Eye (tissue), 1 donor: ENCODE measurements at places on chromosomes 7 and 10.
A peak's percentile ranks its signal among the peaks of the same experiment; 100 is the strongest.

DNA sequence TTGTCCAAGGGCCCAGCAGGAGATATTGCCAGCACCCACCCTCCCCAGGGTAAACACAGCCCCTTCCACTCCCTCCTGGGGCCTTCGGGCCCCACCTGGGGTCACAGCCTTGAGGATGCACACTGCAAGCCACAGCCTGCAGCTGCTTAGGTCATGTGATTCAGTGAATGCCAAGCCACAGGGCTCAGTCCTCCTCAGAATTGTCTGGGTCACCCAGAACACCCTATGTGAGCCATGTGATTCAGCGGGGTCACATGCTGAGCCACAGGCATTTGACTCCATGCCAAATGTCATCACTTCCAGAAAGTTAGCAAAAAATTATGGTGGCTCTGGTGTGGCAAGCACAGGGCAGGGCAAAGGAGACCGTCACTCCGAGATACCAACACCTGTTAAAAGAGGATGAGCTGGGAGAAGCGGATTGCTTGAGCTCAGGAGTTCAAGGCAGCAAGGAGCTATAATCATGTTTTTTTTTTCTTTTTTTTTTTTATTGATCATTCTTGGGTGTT, 17.2 kb upstream of the PSAP start:
- DNase-seq = no peak

DNA sequence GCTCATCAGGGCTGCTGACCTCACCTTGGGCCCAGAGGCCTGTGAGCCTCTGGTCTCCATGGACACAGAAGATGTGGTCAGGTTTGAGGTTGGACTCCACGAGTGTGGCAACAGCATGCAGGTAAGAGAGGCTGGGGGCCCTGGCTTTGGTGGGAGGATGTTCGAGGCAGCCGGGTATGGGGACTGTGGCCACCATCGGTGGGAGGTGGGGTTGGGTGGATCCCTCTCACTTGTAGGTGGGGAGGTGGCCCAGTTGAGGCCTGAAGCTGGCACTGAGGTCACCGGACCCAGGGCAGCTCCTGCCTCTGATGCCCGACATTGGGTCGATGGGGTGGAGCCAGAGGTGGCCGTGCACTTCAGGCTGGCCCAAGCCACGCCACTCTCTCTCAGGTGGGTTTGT, 406 bp downstream of the ZP3 start:
- DNase-seq = no peak

GRCh38 chr10:15120523-15120922, 23.4 kb downstream of the RPP38 start:
- no peak for DNase-seq

- no peak for DNase-seq
Measured at GRCh38 chr10:9579110-9579705, 1438.5 kb upstream of the CELF2 start.

GRCh38 chr10:30062090-30062489, 2.7 kb upstream of the JCAD start:
- no peak for DNase-seq

GRCh38 chr7:153399554-153399940, 640.0 kb downstream of the ACTR3B start:
- peak; percentile 72 for DNase-seq

GRCh38 chr10:88113657-88114272, 250.3 kb downstream of the PTEN start:
- no peak for DNase-seq

DNA sequence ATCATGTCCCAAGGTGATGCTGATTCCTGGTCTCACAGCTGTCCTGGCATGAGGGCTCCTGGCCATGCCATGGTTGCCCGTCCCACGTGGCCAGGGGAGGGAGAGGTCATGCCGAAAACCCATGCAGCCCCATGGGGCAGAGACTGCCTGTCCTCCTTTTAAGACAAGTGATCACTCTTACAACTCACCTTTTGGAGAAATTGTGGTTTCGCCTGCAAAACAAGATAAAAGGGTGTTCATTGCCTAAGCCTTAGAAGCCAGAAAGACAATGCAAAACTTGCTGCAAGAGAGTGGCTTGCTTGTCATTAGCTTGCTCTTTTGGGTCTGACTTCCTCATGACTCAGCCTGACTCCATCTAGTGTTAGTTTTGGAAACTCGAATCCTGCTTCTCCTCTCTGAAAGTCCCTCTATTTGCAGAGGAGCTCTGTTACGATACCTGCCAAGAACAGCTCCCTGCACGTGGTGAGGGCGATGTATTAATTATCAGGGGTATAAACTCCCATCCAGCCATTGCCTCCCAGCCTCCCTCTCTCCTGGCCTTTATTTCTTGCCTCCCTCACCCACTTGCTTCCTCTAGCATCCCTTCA, 26.7 kb downstream of the TMEM273 start:
- DNase-seq = peak; percentile 41

DNA sequence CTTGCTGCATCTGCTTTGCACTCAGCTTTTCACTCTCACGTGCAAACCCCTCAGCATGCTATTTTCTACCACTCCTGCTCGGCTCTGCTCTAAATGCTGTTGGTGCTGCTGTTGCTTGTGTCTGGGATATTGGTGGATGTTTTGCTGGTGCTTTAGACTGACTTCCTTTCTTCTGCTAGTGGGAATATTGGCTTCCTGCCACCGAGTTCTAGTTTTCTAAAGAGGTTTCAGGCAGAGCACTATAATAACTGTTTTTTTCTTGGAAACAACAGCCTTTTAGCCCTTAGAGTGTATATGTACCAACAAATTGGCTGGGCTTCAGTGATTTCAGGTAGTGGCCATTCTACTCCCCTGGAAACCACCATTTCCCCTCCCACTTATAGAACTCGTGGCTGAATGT, 27.8 kb downstream of the TMEM236 start:
- no peak for DNase-seq

DNA sequence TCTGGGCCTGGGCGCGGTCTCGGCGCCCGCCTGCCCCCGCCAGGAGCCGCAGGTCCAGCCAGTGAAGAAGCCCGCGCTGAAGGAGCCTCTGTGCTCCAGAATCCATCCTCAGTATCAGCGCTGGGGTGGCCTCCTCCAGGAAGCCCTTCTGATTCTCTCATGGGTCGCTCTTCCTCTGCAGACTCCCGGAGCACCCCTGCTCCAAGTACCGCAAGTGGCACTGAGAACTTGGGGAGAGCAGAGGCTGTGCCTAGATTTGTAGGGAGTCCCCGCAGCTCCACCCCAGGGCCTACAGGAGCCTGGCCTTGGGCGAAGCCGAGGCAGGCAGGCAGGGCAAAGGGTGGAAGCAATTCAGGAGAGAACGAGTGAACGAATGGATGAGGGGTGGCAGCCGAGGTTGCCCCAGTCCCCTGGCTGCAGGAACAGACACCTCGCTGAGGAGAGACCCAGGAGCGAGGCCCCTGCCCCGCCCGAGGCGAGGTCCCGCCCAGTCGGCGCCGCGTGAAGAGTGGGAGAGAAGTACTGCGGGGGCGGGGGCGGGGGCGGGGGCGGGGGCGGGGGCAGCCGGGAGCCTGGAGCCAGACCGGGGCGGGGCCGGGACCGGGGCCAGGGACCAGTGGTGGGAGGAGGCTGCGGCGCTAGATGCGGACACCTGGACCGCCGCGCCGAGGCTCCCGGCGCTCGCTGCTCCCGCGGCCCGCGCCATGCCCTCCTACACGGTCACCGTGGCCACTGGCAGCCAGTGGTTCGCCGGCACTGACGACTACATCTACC, at the start of gene ALOX5:
ALOX5 (plus strand) TSS at position 641 of the 774 bp plus-strand sequence; CDS start at position 705, 64 bp downstream.
- DNase-seq = peak; percentile 51

GRCh38 chr10:44902941-44903545, 8.1 kb upstream of the TMEM72 start:
- peak; percentile 88 for DNase-seq

DNA sequence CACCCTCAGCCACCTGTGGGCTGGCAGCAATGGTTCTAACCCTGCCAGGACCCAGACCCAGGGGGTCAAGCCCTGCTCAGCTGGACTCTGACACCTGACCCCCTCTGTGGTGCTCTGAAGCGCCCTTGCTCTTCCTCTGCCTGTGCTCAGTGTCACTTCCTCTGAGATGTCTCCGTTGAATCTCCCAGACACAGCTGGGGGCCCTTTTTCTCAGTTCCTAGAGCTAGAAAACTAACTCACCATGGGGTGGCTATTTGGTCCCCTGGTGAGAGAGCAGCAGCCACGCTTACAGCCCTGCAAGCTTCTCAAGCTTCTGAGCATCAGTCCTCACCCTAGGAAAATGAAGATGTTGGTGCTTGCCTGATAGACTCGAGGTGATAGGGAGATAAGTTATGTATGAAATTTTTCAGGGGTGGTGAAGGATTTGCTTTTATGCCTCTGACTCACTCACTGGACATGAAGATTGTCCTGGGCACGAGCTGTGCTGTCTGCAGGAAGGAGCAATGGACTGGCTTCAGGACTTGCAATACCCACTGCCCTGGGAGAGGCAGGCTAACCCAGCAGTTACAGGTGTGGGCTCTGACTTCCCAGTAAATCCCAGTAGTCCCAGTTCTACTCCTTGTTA, 29.6 kb downstream of the COL13A1 start:
- DNase-seq = no peak

DNA sequence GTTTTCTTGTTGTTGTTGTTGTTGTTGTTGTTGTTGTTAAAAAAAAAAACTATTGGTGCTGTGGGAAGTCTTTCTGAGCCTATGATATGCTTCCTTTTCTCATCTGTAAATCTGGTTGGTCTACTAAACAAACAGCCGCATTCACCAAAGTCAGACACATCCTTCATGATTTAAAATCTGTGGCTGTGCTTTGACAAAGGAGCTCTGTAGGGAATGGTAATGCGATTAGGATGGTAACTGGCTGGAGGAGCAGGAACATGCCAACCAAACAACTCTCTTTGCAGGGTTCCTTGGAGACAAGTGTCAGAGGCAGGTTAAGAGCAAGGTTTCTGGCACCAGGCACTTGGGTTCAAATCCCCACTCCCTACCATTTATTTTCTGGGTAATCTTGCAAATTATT, 14.9 kb upstream of the SP4 start:
- DNase-seq = no peak

DNA sequence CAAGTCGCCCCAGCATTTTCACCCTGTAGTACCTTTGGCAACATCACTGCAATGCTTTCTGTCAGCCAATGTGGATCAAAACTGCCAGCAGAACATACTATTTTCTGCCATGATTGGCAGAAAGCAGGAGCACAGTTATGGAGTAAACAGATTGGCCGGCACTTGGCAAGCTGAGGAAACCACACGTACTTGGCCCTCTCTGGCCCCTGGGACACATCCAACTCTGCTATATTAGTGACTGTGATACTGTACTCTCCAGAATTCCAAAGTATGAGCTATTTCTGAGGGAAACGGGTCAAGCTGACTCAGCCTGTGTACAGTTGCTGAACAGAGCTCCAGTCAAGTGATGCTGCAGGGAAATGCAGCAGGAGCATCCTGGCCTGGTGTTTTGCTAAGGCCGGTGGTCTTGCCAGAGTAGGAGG, 39.8 kb upstream of the LANCL2 start:
- DNase-seq = no peak

DNA sequence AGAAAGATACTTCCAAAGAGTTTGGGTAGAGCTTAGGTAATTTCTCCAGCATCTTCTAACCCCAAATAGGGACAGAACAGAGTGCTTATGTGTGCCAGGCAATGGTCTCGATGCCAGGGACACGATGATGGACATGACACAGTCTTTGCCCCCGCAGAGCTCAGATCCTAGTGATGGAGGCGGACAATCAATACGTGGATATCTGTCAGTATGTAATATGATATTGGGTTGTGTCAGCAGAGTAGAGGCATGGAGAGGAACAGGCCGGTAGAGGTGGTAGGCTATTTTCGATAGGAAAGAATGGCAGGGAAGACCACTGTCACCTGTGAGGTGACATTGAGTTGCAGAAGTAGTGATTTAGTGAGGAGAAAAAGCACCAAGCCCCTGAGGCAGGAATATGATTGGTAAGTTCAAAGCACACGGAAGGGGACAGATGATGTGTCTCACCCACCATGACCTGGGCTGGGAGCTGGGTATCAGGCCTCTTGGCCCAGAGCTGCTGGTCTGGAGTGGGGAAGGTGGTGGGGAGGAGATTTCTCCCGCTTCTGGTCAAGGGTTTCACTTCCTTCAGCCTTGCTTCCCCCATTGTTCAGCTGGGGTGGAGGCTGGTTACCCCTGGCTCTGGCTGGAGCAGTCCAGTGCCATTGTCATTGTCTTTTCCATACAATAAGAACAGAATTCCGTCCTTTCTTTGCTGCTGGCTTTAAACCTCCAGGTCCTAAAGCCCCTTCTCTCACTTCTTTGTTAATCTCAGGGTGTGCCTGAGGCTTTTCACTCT, 36.0 kb upstream of the SRGN start:
- DNase-seq = no peak

DNA sequence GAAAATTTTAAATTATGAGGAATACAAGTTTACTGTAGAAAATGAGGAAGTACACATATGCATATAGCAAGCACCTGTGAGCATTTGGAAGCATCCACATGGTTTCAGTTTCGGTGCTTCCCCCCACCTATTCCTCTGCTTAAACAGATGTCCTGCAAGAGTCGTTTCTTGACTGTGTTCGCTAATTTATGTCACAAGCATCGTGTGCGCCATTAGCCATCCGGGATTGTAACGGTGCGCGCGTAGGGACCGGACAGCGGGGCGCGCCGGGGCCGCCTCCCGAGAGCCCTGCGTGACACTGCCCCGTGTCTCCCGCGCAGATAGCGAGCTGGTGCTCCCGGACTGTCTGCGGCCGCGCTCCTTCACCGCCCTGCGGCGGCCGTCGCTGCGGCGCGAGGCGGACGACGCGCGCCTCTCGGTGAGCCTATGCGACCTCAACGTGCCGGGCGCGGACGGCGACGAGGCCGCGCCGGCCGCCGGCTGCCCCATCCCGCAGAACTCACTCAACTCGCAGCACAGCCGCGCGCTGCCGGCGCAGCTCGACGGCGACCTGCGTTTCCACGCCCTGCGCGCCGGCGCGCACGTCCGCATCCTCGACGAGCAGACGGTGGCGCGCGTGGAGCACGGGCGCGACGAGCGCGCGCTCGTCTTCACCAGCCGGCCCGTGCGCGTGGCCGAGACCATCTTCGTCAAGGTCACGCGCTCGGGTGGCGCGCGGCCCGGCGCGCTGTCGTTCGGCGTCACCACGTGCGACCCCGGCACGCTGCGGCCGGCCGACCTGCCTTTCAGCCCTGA, 90.9 kb downstream of the NEURL1 start:
- DNase-seq = peak; percentile 62

DNA sequence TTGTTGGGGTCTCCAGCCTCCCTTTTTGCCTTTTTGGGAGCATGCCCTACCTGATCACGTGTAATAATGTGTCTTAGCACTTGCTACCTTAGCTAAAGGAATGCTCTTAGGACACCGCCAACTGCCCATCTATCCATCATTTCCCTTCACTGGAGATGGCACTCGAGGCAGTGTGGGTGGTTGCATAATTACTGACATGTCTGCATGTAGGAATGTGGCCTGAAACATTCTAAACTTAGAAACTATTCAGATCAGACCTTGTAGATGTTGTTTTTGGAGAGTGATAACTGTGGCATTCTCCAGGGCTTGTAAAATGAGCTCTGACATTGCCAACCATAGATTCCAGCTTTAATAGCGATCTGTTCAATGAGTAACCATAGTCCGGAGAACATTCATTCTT, 365.8 kb downstream of the BBS9 start:
- DNase-seq = no peak
